AG04450 (cell line): ENCODE measurements at places on chromosomes 2 and 18.

- peak; percentile 41 for DNase-seq
Measured at GRCh38 chr2:64797881-64798575, 144.3 kb upstream of the SERTAD2 start.

- no peak for DNase-seq
Measured at GRCh38 chr2:143529118-143529720, 400.0 kb downstream of the ARHGAP15 start.

- DNase-seq: no peak
Measured at GRCh38 chr18:2522112-2522511, 49.2 kb downstream of the METTL4 start.

DNA sequence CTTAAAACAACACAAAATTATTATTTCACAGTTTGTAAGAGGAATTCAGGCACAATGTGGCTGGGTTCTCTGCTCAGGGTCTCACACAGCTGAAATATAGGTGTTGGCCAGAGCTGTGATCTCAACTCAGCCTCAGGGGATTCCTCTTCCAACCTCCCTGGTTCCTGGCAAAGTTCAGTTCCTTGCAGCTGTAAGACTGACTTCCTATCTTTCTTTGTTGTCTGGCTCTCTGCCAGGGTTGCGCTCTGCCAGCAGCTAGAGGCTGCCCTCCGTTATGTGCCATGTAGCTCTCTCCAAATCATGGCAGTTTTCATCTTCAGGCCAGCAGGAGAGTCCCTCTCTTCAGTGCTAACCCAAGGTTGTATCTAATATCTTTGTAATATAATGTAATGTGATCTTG, 272.5 kb upstream of the KCNJ3 start:
- no peak for DNase-seq

DNA sequence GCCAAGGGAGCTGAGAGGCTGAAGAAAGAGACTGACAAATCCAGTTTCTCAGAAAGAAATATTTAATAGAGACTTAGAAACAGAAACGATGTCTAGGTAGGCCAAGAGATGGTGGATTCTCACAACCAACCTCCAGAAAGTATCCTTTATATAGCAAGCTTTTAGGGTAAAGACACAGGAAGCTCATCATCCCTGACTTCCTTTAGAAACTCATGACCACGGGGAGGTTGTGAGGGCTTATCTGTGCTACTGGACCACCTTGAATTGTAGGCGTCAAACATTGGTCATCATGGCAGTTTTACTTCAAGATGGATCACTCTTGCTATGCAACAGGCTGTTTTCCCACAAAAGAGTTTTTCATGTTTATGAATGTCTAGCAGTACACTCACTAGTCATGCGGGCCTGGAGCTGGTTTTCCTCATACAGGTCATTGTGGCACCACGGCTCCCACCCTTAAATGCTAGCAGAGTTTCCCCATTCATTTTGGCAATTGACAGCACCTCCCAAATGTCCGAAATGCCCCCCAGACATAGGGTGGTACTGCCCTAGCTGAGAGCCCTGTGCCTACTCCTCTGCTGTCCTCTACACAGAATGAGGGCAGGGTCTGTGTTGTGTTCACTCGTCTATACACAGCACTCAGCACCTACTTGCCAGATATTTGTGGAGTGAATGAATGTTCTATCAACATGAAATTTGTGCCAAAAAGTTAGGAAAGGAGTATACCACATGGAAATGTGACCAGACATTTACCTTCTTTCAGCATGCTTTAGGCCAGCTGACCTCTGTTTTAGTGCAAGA, 89.0 kb downstream of the TMEM247 start:
- no peak for DNase-seq

GRCh38 chr2:22536133-22536532, 848.8 kb upstream of the KLHL29 start:
- no peak for DNase-seq

- DNase-seq: no peak
Measured at GRCh38 chr2:56169521-56169920, 14.3 kb upstream of the CCDC85A start.

GRCh38 chr18:59456657-59457056, 97.6 kb upstream of the LMAN1 start:
- DNase-seq: no peak

- no peak for DNase-seq
Measured at GRCh38 chr2:210128961-210129360, 42.2 kb downstream of the KANSL1L start.

DNA sequence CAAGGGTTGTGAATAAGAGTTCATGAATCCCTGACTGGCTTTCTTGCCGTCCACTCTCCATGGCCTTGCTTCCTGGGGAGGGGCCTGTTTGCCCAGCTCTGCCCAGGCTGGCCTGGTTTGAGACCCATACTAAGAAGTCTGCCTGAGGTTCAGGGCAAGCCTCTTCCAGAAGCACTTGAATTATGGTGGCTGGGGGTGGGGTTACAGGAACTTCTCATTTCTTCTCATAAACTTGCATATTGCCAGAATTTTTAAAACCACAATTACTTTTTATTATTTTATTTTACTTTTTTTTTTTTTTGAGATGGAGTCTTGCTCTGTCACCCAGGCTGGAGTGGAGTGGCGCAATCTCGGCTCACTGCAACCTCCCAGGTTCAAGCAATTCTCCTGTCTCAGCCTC, 42.0 kb downstream of the GORASP2 start:
- DNase-seq: no peak

GRCh38 chr2:10325278-10326145, 22.8 kb downstream of the HPCAL1 start:
- DNase-seq: no peak

GRCh38 chr2:53334610-53335009, 433.0 kb upstream of the CHAC2 start:
- no peak for DNase-seq

GRCh38 chr2:59851836-59852475, 701.5 kb downstream of the BCL11A start:
- DNase-seq: no peak

DNA sequence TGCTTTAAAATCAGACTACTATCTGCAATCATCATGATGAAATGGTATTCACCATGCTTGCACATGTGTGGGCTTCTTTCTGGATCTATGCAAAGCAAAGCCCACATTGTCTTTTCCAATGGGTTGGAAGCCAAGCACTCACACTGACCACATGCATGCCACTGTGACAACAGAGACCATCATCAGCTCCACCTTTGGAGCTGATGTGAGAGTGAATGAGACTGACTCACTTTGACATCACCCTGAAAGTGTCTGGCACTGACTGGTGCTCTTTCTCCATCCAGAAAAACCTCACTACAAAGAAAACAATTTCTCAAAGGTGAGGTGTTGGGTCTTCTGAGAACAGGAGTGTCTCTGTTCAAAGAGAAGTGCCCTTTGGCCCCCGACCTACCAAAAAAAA, 4.7 kb downstream of the MYO5B start:
- no peak for DNase-seq

GRCh38 chr2:66782780-66783361, 347.9 kb downstream of the MEIS1 start:
- DNase-seq: no peak

DNA sequence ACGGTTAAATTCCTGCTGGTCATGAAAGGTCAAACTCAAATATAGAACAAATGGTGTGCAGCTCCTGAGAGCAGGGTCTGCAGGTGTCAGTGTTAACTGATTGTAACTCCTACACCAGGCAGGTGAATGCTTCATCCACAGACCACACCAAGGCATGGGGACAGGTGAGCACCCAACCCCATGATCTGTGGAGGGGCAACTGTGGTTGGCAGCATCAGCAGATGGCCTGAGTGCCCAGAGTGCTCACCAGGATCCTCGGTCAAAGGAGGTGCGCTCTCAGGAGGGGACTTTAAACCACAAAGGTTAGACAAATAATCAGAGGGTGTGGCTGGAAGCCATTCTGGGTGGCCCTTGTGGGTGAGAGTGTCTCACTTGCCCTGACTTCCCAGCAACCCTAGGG, 44.5 kb downstream of the PTGR3 start:
- no peak for DNase-seq

DNA sequence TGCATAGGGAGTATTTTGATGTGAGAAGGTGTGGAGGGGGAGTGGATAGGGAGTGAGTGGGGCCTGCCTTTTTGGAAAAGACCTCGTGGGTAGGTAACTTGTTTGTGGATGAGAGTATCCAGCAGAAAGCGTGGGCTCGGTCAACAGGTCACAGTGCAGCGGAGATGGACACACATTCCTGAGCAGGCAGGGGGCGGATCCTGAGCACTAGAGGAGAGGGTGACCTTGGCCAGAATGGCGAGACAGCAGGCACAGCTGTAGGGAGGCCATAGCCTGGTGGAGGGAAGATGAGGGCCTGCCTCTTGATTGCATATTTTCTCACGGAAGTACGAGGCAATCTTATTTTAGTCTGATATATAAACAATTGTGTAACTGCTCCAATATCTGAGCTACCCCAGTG, 3.6 kb upstream of the MC2R start:
- DNase-seq: no peak

GRCh38 chr2:174014699-174015070, 49.5 kb upstream of the SP3 start:
- no peak for DNase-seq

DNA sequence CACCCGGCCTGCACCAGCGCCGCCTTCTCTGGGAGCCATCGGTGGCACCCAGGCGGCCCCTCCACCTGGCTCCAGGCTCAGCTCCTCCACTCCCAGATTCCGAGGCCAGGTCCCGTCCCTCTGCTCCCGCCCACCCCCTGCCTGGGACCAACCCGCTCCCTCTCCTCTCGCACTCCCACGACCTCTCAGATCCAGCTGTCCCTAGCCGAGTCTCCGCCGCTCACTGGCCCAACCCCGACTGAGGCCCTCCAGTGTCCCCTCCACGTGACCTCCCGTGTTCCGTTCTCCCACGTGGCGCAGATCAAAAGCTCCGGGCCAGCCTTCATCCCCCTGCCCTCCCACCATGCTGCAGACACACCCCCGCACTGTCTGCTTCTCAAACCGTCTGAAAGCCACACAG, 14.4 kb upstream of the SALL3 start:
- DNase-seq: no peak

GRCh38 chr18:51342815-51343214, 145.3 kb upstream of the MEX3C start:
- no peak for DNase-seq

GRCh38 chr18:35827275-35827902, 145.1 kb upstream of the RMP24 start:
- no peak for DNase-seq

DNA sequence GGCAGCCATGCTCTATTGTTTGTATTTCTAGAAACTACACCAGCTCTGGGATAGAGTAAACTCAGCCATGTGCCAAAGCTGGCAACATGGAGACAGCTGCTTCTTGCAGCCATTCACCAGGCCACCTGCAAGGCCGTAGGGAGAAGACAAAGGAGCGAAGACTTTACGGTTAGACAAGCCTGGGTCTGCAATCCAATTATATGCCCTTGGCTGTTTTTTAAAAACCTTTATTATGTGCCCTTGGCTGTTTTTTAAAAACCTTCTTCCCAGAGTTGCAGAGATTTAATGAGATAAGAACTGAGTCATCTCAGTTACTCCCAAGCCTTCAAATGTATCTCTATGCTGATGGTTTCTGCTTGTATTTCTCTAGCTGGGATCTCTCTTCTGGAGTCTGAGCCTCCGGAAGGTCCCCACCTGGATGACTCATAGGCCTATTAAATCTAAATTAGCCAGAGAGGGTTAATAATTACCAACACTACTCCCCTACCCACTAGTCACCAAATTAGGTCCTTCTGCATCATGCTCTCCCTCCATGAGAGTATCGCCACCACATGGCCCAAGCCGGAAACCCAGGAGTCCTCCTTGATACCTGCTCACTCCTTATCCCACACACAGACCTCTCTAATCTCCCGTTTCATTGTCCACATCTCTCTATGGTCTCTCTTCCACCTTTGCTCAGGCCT, 17.5 kb upstream of the DPP4 start:
- DNase-seq: no peak

GRCh38 chr18:44678725-44679055, 2.0 kb upstream of the SETBP1 start:
- DNase-seq: no peak

DNA sequence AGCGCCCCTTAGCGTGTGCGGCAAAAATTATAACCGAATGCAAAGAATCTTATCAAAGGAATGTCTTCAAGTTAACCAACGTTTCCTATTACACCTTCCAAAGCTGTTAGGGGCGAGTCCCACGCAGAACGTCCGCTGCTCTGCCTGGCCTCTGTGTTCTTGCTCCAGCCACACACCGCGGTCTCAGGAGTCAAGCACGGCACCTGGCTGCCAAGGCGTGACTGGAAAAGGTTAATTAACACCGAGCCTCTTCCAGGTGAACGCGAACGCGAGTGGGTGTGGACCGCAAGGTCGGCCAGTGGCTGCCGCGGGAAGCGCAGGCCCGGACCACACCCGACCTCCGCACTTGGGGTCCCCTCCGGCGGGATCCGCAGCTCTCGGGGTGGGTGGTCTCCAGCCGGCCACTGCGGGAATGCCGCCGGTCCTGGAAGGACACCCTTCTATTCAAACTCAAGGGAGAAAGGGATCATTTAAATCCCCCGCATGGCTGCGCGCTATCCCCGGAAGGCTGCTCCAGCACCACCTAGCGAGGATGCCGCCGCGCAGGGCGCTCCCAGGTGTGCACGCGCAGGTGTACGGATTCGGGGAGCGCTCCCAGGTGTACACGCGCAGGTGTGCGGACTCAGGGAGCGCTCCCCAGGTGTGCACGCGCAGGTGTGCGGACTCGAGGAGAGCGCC, 830 bp downstream of the CYB5A start:
- no peak for DNase-seq

- DNase-seq: no peak
Measured at GRCh38 chr2:233332125-233332524, 22.2 kb upstream of the DGKD start.

DNA sequence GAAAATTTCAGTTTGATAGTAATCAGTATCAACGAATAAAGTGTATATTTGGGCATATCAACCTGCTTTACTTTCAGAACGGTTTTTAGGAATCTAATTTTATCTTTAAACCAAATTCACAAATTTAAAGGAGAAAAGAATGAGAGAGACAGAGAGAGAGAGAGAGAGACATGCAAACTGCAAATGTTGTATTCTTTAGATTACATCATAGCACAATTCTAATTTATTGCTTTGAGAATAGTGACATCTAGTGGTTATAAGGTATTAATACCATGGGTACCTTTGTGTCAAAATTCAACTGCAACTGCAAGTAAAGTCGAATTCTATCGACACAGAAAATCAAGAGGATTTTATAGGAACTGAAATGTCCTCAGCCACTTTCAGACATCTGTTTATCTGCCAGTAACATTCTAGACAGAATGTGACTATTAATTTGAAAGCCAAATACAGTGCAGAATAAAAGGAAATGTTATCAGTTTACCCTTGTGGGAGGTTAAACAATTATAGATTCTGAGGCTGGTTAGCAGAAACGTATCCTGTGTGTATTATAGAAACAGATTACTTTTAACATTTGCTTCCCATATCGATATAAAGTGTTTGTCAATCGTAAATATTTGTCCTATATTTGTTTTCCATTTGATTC, 529.8 kb upstream of the VRK2 start:
- DNase-seq: peak; percentile 0

GRCh38 chr18:10916865-10917264, 232.5 kb downstream of the PIEZO2 start:
- no peak for DNase-seq

GRCh38 chr2:53286345-53286744, 481.3 kb upstream of the CHAC2 start:
- DNase-seq: no peak

GRCh38 chr2:204900487-204900886, 355.2 kb downstream of the PARD3B start:
- DNase-seq: no peak
